ENCODE measurements at places on chromosomes 13 and 19. TPM values are rescaled to one million over a fixed set of nuclear protein-coding genes. Genes with fewer than 3 reads are reported as not detected.

The DZIP1 gene
- total RNA-seq: not detected

The PLIN4 gene
- not detected for total RNA-seq

The KIR3DL1 gene
- 0.23 TPM for total RNA-seq

The CEACAM8 gene
- total RNA-seq: not detected

The PRRG2 gene
- total RNA-seq: 2.3 TPM

The OR7A5 gene
- total RNA-seq: not detected

The URI1 gene
- 53.9 TPM for total RNA-seq

The ZNF708 gene
- 12.2 TPM for total RNA-seq

The PSG2 gene
- total RNA-seq: not detected

Data from activated naive CD4-positive, alpha-beta T cell treated with anti-CD3 and anti-CD28 coated beads, Interleukin-2, amount 50 U/mL, for 72 hours (primary cell).